ENCODE measurements at places on chromosomes 3 and 15.

DNA sequence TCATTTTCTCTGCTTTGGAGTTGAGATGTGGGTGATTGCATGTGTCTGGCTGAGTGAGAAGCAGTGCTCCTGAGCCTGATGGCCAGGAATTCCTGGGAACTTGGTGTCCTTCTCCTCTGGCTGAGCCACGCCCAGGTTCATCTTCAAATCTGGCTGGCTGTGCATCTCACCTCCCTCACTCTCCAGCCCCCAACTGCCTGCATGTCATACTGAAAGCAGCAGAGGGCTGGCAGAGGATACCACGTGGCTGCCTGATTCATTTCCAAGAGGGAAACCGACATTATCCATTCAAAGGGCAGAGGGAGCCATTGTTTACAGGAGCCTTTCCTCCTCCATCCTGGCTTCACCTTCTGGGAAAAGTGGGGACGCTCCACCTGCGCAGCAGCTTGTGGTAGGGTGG, 57.4 kb downstream of the ABHD5 start:
- no peak for DNase-seq

DNA sequence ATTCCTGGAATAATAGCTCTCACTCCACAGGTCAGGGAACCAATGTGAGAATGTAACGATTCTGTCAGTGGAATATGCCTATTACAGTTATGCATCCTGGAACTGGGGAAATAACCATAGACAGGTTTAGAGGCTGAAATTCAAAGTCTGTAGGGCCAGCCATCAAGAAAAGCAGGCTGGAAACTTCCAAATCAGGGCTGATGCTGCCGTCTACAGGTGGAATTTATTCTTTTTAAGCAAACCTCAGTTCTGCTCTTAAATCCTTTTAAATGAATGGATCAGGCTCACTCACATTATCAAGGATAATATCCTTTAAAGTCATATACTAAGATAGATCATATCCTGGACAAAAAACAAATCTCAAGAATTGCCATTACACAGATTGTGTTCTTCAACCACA, 699.8 kb downstream of the NR2F2 start:
- DNase-seq: no peak

DNA sequence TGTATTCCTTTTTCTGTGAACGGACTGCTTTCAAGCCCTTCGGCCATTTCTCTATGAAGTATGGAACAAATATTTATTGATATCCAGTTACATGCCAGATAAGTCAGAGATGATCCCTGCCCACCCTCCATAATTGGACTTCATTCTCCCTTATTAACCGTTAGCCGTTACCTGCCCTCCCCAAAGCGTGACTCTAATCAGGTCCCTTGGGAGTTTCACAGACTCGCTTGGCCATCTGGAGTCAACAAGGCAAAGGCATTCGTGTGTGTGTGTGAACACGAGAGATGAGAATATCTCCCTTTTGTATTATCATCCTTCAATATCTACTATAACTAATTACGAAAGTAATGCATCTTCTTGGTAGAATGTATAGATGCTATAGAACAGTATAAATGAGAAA, 314.5 kb downstream of the TLE3 start:
- DNase-seq: no peak

- DNase-seq: no peak
These were observed 89.0 kb upstream of the FNDC3B start for GRCh38 chr3:171950373-171950772.

- DNase-seq: no peak
These were observed 70.3 kb downstream of the MYLK start for GRCh38 chr3:123813876-123814275.

DNA sequence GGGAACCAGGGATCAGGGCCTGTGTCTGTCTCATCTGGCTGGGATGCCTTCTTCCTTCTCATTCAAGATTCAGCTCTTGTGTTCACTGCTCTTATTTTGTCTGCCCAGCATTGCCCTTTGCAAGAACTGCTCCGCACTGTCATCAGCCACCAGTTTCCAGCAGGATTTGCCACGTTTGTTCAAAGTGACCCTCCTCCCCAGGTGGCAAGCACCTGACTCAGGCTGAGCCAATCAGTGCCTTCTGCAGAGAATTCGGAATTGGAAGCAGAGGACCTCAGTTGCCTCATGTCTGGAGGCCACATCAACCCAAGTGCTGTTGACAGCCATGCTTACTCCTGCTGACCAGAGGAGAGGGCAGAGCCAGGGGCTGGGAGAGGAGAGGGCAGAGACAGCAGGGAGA, 124.5 kb downstream of the SMAD6 start:
- no peak for DNase-seq

DNA sequence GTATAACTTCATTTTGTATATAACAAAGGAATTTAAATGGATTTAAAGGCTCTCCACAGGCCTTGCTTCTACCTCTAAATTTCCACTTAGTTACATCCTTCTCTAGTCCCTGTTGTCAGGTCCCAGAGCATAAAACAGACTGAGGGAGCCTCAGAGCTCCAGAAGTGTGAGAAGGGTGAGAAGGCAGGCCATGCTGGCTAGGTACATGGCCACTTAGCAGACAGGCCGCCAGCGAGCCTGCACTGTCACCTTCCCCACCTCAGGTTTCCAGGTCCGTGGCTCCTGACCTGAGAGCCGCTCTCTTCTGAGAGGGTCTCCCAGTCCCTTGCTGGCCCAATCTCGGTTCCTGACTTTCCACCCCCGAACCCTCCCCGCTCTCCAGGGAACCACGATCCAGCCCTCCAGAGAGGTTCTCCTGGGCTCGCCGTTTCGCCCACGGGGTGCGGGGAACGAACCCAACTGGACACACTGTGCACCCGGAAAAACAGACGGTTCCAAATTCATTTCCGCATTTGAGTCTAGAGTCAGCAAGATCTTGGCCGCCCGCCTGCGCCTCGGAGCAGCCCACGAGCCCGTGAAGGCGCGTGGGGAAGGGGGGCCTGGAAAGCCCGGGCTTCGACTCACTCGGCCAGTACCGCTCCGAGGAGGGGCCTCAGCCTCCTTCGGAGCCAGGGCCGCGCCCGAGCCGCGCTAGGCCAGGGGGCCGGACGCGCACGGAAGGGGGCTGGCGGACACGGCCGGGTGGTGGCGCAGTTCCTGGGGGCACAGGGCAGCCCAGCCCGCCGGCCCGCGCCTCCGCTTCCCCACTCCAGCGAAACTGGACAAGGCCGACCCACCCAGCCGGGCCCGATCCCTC, 16.7 kb upstream of the SOX2 start:
- DNase-seq: no peak

DNA sequence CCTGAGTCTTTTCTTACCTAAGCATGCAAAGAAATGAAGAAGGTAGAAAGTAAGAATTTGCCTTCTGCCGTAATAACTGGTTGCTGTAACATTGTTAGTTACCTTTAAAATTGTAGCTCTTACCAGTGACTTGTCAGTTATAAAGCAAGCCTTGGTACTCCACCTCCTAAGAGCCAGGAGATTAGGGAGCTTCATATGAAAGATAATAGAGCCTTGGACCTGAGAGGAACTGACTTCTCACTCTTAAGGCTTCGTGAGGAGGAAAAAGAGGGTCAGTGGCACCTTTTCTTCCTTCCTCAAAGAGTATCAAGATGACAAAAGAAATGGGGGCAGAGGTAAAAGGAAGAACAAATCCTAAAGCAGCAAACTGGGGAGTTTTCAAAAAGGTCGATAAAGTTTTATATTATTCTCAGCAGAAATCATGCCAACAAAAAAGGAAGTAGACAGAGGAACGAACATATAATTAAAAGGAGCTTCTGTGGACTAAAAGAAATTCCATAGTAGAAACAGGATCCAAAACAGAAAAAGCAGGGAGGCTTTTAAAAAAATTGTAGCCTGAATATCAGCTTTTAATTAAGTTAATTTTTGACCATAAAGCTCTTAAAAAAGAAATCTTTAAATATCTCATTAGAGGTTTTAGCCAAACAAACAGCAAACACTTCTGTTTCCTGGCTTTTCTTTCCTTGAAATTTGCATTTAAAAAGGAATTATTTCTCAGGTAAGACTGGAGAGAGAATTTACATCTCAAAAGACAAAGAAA, 847.1 kb upstream of the ALCAM start:
- DNase-seq: no peak

DNA sequence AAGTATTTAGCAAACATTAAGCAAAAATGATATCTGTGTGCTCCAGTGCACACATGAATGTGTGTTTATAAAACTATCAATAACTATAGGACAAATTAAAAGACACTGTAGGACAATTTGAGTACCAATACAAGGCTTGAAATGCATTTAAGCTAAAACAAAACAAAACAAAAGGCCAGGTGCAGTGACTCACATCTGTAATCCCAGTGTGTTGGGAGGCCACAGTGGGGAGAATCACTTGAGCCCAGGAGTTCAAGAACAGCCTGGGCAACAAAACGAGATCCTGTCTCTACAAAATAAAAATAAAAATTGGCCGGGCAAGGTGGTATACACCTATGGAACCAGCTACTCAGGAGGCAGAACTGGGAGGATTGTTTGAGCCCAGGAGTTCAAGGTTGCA, 50.7 kb downstream of the CSNK1G1 start:
- no peak for DNase-seq

DNA sequence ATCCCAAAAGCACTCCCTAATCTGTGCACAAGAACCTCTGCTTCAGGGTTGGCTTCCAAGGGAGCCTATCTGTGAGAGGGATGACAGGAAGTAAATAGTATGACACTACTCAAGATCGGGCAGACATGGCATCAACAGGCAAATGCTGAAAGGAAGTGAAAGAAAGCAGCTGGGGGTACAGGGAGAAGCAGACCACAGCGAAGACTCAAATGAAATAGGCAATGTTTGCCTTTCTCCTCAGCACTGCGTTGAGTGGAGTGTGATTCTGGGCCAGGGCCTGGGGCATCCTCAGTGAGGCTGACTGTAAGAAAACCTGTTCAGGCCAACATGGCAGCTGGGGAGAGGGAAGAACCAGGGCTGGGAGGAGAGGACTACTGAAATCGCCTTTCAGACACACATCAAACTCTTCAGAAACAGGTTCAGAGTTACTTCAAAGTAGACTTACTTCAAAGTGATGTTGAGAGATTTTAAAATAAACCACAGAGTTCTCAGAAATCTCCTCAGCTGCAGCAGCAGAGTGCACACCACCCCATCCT, 96.6 kb downstream of the SLC9A9 start:
- DNase-seq: no peak

GRCh38 chr3:36908647-36909180, 36.1 kb downstream of the TRANK1 start:
- DNase-seq: no peak

- peak; percentile 15 for DNase-seq
These were observed 76.0 kb downstream of the TRANK1 start for GRCh38 chr3:36868614-36869436.

DNA sequence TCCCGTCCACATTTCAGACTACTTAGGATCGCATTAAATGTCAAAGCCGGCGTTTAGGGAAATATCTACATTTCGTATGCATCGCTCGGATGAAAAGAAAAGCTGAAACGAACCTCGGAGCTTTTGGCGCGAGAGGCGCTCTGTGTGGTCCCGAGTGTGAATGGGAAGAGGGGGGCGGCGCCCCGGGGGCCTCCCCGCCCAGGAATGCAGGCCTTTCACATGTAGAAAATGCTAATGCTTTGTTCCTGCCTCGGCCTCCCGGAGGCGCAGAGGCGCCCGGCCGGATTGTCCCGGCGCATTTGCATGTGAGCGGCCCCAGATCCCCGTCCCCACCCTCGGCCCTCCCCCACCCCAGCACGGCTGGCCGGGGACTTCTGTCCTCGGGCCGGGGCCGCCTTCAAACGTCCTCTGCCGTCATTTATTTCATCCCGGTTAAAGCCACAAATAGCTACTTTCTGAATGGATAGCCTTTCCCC, 37.0 kb upstream of the TRIM71 start:
- DNase-seq: no peak

- no peak for DNase-seq
These were observed 375.1 kb downstream of the FOXP1 start for GRCh38 chr3:71208211-71209095.

GRCh38 chr15:35627696-35628095, 81.7 kb upstream of the DPH6 start:
- DNase-seq: no peak

DNA sequence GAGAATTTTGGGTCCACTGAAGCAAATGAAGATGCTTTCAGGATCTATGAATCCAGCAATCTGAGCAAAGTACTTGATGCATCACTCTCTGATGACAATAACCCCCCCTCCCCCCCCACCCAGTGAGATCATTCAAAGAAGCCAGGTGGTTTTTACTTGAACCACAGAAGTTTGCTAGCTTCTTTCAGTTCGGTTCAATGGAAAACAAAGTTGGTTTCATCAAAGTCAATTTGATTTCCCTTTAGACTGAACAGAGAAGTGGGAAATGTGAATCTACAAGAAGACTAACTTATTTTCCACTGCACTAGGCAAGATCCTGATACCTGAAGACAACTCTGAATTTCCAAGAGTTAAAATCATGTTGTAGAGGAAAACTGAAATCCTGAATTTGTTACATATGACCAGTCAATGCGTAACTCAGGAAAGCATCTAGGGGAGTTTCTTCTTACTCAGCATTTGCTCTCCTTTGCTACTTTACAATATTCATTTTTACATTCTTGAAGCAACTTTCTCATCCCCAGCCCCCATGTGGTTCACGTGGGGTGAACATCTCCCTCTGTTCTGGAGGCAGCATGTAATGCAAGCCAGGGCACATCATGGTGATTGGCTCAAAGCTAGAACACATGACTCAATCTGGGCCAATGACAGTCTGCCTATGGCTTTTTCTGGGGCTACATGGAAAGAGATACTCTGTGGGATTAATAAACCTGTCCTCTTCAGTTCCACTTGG, 572.6 kb downstream of the FOXP1 start:
- no peak for DNase-seq

DNA sequence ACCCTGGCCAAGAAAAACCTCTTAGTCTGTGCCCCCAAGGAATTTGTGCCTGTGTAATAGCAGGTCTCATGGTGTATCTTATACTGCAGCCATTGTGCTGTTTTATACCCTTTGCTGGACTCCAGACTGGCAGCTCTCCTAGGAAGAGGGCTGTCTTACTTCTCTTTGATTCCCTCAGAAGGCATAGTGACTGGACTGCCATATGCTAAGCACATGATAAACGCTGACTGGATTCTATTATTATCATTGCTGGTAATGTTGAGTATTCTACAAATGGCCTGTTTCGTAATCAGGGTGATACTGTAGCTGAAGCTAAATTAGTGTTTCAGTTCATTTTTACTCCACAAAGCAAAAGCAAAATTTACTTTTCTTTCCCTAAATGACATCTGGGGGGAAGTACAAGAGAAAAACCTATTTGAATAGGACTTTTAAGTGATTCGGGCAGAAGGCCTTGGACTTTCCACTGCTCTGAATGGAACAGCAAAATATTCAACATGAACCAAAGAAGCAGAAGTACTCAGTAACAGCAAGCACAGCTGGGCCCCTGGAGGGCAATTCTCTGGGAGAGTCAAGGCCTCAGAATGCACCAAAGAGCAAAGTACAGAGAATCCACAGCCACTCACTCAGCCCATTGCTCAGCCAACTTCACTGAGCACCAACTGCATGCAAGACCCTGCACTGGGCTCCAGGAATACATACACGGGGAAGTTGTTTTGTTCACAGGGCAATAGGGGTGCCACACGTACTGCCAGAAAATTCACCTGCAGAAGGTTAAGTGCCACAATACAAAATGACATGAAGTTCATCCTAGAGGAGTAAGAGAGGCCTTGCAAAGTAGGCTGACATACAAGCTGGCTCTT, 7.9 kb upstream of the BCL2A1 start:
- DNase-seq: no peak

GRCh38 chr15:60649845-60650548, 171.1 kb upstream of the ICE2 start:
- DNase-seq: no peak

- DNase-seq: peak; percentile 41
These were observed 267.1 kb downstream of the RPLP1 start for GRCh38 chr15:69719527-69720240.

GRCh38 chr3:17040322-17040989, 155.7 kb downstream of the PLCL2 start:
- DNase-seq: no peak

GRCh38 chr15:42843699-42844098, 76.9 kb downstream of the TTBK2 start:
- DNase-seq: no peak

Data from activated CD8-positive, alpha-beta memory T cell treated with anti-CD3 and anti-CD28 coated beads for 1 hour (primary cell).